ENCODE measurements at places on chromosomes 1 and 21. TPM values are rescaled to one million over a fixed set of nuclear protein-coding genes. Genes with fewer than 3 reads are reported as not detected.

Gene PAPPA2
- total RNA-seq: 4.2 TPM

DNA sequence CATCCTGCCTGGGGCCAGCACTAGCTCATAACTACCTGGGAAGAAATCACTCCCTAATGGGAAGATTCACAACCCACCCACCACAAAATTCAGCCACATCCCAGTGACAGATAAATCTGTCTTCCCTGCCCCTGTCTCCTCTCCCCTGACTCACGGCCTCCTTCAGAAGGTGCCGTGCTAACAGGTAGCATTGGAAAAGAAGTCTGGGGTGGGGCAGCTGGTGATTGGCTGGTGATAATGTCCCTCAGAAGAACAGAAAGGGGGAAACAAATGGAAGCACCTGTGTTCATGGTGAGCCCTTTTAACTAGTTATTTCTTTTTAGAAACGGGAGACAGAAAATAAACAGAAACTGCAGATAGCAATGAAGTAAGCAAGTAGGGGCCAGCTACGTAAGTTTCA is 29.1 kb downstream of the ITPKB start:
- no peaks in the 10 kb centered on the region for H3K27me3 ChIP-seq
- H3K27ac ChIP-seq: no peak overlapping the region
- H3K4me3 ChIP-seq: no peak overlapping the region
- peaks cover 55% of the 10 kb centered on the region for H3K4me1 ChIP-seq
- H3K36me3 ChIP-seq: peaks cover 15% of the 10 kb centered on the region

GRCh38 chr1:242002072-242002471 is 3.2 kb upstream of the MAP1LC3C start:
- peak overlapping the region; percentile 44 for H3K27ac ChIP-seq
- H3K4me3 ChIP-seq: no peak overlapping the region
- DNase-seq: no peak

DNA sequence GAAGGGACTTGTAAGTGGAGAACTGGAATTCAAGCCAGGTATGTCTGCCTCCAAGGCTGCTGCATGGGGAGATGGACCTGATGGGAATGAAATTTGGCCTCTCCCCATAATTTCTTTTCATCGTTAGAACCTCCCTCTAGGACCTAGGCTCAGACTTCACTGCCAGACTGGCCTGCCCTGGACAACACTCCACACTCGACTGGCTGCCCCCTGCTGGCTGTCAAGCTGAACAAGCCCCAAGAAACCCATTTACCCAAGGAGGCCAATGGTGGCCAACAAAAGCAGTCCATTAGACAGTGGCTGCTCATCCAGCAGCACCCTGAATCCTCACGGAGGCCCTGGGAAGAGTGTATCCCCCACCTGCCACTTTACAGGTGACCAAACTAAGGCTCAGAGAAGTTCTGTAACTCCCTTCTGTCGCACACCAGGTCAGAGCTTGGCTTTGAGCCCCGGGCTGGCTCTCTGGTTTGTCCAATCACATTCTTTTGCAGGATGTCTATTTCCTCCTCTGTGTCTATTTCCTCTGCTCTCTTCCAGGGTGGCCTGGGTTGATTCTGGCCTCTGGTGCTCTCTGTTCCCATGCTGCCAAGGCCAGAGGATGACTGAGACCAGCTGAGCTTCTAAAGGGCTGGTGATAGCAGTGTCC is 3.8 kb downstream of the RNF186 start:
- H3K27me3 ChIP-seq: peaks cover 6% of the 10 kb centered on the region
- no peak overlapping the region for H3K4me3 ChIP-seq
- H3K36me3 ChIP-seq: no peaks in the 10 kb centered on the region
- no peak for DNase-seq
- peaks cover 17% of the 10 kb centered on the region for H3K4me1 ChIP-seq

DNA sequence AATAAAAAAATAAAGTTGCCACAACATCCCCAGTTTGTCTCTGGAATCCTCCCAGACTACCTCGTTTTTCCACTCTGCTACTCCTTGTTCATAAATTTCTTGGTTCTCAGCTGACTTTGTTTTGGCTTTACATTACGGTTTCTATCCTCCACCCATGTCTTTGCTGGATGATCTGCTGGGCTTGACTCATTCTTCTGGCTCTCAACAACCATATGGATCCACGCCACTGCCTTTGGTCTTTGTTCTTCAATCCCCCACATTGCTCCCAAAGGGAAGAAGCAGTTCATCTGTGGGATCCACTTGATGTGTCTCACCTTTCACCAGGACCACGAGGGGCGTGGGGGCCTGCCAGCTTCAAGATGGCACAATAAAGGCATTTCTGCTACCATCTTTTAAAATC is 67.1 kb upstream of the NBL1 start:
- peak overlapping the region; percentile 77 for H3K27ac ChIP-seq
- no peaks in the 10 kb centered on the region for H3K27me3 ChIP-seq
- no peaks in the 10 kb centered on the region for H3K36me3 ChIP-seq
- DNase-seq: peak; percentile 93
- no peak overlapping the region for H3K4me3 ChIP-seq
- H3K4me1 ChIP-seq: peaks cover 13% of the 10 kb centered on the region

DNA sequence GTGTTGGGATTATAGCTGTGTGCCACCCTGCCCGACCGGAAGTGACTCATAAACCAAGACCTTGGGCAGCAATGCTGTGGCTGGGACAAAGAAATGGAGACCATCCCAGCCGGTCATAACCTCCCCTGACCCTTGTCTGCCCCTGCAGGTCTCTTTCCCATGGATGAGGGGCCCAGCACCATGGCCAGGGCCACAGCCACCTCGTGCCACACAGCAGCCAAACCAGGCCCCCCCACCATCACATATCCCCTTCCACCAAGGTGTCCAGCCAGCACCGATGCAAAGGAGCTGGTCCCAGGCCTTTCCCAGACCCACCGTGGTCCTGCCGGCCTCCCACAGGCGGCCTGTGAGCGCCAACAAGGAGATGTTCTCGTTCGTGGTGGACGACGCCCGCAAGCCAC is 42.2 kb downstream of the FHAD1 start:
- peaks cover 2% of the 10 kb centered on the region for H3K4me1 ChIP-seq
- DNase-seq: no peak
- no peak overlapping the region for H3K4me3 ChIP-seq
- no peaks in the 10 kb centered on the region for H3K36me3 ChIP-seq
- H3K27ac ChIP-seq: no peak overlapping the region

DNA sequence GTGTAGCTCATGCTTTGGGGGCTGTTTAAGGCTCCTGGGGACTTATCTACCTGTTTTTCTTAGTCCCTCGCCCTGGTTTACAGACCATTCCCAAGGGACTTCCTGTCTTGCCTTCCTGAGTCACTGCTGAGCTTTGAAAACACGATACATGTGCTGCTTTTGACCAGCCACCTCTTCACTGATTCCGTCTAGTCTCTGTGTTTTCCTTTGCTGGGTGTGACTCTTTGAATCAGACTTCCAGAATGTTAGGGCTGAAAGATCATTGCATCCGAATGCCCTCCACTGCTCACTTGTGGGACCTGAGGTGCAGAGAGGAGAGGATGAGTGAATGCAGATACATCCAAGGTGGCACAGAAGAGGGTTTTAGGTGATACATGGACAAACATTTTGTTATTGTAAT is 35.4 kb upstream of the CITED4 start:
- H3K4me1 ChIP-seq: peaks cover 3% of the 10 kb centered on the region
- H3K27ac ChIP-seq: no peak overlapping the region
- DNase-seq: no peak
- no peaks in the 10 kb centered on the region for H3K27me3 ChIP-seq

DNA sequence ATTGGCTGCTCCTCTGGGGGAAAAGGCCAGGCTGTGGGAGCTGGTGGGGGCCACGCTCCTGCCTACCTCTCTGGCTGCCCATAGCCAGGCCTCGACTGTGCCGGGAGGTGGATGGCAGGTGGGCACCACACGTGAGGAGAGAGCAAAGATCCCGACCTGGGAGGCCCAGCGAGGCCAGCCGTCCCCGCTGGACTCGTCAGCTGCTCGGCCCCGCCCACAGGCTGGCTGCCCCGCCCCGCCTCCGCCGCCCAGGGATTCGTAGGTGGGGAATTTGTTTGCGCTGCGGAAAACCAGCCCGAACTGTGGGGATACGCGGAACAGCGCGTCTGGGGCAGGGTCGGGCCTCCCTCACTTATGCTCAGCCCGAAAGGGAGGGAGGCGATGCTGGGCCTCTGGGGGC is 31.7 kb downstream of the TP73 start:
- H3K4me3 ChIP-seq: no peak overlapping the region
- DNase-seq: no peak
- no peaks in the 10 kb centered on the region for H3K36me3 ChIP-seq
- H3K27me3 ChIP-seq: peaks cover 10% of the 10 kb centered on the region
- no peak overlapping the region for H3K27ac ChIP-seq
- no peaks in the 10 kb centered on the region for H3K4me1 ChIP-seq

- H3K27me3 ChIP-seq: no peaks in the 10 kb centered on the region
- H3K4me1 ChIP-seq: peaks cover 62% of the 10 kb centered on the region
- H3K36me3 ChIP-seq: peaks cover 94% of the 10 kb centered on the region
- peak; percentile 89 for DNase-seq
Observed at GRCh38 chr1:36175137-36176095, 19.5 kb downstream of the MAP7D1 start.

- no peaks in the 10 kb centered on the region for H3K27me3 ChIP-seq
- H3K36me3 ChIP-seq: no peaks in the 10 kb centered on the region
- no peak for DNase-seq
- no peak overlapping the region for H3K27ac ChIP-seq
- H3K4me3 ChIP-seq: no peak overlapping the region
Observed at GRCh38 chr1:216952864-216953263, 229.6 kb upstream of the ESRRG start.

- peak overlapping the region; percentile 98 for H3K27ac ChIP-seq
- no peaks in the 10 kb centered on the region for H3K27me3 ChIP-seq
- H3K4me3 ChIP-seq: peak overlapping the region; percentile 79
- peaks cover 10% of the 10 kb centered on the region for H3K4me1 ChIP-seq
Observed at GRCh38 chr1:198157847-198158725, 1.3 kb downstream of the NEK7 start.

Gene MAST2
- total RNA-seq: 32.4 TPM

DNA sequence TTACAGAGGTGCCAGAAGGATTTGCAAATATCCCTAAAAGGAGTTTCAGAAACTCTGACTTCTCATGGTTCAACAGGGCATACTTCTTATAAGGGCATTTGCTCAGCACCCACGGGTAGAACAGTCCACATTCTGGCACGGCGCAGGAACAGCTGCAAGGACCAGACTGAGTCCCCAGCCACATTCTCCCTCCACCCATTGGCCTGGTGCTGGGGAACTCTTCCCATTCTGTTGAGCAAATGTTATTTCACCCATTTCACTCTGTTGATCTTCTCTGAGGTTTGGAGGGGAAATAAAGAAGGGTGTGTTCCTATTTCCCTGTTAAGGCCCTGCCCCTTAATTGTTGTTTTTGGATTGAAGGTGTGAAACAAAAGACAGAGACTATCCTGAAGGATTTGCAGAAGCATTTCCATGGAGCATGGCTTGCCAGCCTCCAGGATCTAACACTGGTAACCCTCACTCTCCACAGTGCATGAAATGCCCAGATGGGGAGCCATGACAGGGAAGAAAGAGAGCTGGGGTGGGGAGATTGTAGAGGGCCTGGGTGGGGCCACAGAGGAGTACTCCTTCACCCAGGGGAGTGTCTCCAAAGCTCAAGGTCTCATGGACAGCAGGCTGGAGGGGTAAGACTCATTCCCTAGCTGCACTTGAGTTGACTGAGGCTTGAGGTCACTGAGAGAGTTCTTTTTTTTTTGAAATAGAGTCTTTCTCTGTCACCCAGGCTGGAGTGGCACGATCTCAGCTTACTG is 35.0 kb downstream of the INAVA start:
- H3K27ac ChIP-seq: no peak overlapping the region
- peak; percentile 46 for DNase-seq
- no peaks in the 10 kb centered on the region for H3K36me3 ChIP-seq
- peaks cover 4% of the 10 kb centered on the region for H3K4me1 ChIP-seq
- H3K4me3 ChIP-seq: no peak overlapping the region

DNA sequence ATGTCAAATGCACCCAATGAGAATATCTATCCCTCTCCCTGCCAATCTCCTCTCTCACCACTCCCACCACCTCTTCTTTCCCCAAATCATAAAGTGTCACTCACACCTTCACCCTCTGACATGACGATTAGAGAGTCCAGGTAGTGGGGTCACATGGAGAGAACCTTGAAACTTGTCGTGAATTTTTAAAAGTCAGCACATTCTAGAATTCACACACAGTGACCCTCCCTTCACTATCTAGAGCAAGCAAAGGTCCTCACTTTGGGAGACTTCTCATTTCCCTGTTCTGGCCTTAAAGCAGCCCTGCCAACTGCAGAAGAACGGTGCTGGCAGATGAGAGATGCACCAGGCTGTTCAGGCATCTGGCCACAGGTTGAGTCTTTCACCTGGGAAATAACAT is 61.9 kb downstream of the CD34 start:
- no peak for DNase-seq
- H3K4me3 ChIP-seq: no peak overlapping the region
- peaks cover 7% of the 10 kb centered on the region for H3K36me3 ChIP-seq
- H3K27ac ChIP-seq: no peak overlapping the region
- H3K4me1 ChIP-seq: peaks cover 19% of the 10 kb centered on the region

Gene TSSK3
- total RNA-seq: 1.2 TPM

Measured in muscle of leg (tissue), 16 donors.